ENCODE measurements at places on chromosomes 12 and 14. TPM values are rescaled to one million over a fixed set of nuclear protein-coding genes. Genes with fewer than 3 reads are reported as not detected.

DNA sequence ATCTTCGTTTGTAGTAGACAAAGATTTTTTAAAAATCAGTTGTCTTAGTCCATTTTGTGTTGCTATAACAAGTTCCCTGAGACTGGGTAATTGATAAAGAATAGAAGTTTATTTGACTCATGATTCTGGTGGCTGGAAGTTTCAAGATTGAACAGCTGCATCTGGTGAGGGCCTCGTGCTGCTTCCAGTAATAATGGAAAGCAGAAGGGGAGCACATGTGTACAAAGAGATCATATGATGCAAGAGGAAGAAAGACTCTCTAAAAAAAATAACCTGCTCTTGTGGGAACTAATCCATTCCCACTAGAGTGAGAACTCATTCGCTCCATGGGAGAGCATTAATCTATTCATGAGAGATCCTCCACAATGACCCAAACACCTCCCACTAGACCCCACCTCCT lies 24.8 kb downstream of the MUCL1 start:
- H3K27ac ChIP-seq = no peak overlapping the region
- no peaks in the 10 kb centered on the region for H3K27me3 ChIP-seq
- no peaks in the 10 kb centered on the region for H3K4me1 ChIP-seq
- H3K4me3 ChIP-seq = no peak overlapping the region

- no peak overlapping the region for H3K27ac ChIP-seq
- H3K4me1 ChIP-seq = peaks cover 18% of the 10 kb centered on the region
- no peak overlapping the region for H3K4me3 ChIP-seq
- H3K36me3 ChIP-seq = no peaks in the 10 kb centered on the region
- no peak for DNase-seq
- H3K27me3 ChIP-seq = no peaks in the 10 kb centered on the region
Measured at GRCh38 chr12:53326460-53327185, 5.2 kb upstream of the AAAS start.

DNA sequence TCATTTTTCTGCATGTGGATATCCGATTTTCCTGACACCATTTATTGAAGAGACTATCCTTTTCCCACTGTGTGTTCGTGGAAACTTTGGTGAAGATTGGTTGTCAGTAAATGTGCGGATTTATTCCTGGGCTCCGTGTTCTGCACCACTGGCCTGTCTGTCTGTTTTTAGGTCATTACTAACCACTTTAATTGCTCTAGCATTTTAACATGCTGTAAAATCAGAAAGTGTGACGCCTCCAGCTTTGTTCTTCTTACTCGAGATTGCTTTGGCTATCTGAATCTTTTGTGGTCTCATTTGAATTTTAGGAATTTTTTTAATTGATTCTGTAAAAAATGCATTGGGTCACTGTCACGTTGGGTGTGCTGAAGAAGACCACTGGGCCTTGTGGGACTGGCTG lies 1458.7 kb downstream of the AACS start:
- H3K27me3 ChIP-seq = no peaks in the 10 kb centered on the region
- no peaks in the 10 kb centered on the region for H3K4me1 ChIP-seq
- no peak for DNase-seq

KLHDC1 gene
- total RNA-seq = 14.8 TPM
